D721Med (cell line): ENCODE measurements at places on chromosomes 3 and 15.

GRCh38 chr15:59917504-59918157 is 86.5 kb upstream of the FOXB1 start:
- peak; percentile 27 for DNase-seq

DNA sequence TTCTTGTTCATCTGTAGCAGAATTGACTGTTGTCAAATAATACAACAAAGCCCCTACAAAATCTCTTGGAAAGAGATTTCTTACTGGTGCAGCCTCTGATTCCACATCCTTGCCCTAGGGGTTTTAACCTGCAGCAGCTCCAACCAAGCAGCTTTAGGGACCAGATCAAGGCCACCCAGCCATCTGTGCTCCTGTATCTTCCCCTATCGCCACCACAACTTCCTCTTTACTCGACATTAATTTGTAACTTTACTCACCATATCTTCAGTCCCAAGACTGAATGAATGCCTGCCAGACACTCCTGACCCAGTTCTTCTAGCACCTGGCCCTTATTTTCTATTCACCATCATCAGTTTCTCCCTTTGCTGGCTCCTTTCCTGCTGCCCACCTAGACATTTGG is 156.6 kb upstream of the IL12A start:
- DNase-seq: no peak

GRCh38 chr3:13152826-13153710 is 79.8 kb upstream of the IQSEC1 start:
- DNase-seq: no peak

- no peak for DNase-seq
Observed at GRCh38 chr3:194875581-194876402, 190.1 kb downstream of the FAM43A start.

- DNase-seq: no peak
Observed at GRCh38 chr3:191198932-191199331, at the start of gene OSTN. OSTN (plus strand) TSS chr3:191199241; CDS start chr3:191212533, 13,292 bp downstream.

DNA sequence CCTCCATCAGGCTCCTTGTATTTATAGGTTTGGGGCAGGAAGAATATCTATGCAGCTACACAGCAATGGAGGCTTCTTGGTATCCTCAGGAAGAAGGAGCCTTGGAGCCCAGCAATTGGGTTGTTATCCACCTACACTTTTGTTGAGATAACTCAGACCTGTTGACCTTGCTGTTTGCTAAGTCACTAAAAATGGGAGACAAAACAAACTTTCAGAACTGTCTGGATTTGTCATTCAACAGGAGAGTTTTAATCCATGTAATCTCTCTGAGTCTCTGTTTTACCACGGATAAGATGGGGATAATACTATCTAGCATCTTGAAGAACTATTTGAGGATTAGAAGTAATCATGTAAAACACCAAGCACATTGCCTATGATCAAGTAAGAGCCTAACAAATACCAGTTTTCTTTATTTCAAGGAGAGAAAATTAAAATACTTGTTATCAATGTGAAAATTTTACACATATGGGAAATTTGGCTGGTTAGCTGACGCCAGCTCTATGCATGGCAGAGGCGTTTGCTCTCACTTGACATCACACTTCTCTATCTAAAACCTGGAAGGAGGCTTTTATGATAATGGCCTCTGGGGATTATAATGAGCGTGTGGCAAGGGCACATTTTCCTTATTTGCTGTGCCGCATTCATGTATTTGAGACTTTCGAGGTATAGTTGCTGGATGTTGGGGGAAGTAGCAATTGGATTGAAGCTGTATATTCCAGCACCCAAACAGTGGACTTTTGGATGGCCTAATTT is 215.6 kb downstream of the PDCD6IP start:
- no peak for DNase-seq
